ENCODE measurements at places on chromosomes 12 and 14.

DNA sequence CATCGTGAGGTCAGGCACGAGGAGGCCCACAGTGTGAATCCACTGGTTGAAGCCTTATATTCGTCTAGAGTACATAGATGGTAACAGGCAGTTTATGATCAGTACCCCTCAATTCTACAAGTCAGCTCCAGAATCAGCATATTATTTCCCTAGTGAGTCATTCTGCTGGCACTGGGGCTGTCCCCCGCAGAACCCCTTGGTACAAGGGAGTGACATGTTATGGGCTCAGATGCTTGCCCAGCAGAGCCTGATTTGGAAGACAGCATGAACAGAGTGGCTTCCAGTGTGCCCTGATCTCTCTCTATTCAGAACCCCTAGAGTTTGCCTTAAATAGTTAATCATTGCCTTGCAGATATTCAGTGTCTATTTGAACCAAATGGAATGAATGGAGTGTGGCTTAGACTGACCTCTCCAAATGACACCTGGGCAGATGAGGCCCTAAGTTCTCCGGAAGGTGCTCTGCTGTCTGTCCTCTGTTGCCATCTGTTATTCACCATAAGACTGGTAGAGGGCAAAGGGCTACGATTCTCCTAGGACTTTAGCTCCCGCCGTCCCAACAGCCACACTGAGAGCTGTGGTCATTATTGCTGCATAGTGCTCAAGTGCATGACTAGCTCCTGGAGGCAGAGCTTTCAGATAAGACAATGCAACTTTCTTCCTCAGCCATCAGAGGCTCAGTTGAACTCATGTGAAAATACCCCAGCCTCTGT lies 41.1 kb downstream of the CACNA2D4 start:
- DNase-seq, result no peak

- no peak for DNase-seq
These were observed 19.0 kb upstream of the NUAK1 start for GRCh38 chr12:106157802-106158201.

- DNase-seq, result no peak
These were observed 488.0 kb upstream of the RGS6 start for GRCh38 chr14:71444030-71444822.

- no peak for DNase-seq
These were observed 39.1 kb downstream of the FNTB start for GRCh38 chr14:65025818-65026217.

- DNase-seq, result no peak
These were observed 24.6 kb downstream of the DIP2B start for GRCh38 chr12:50529345-50529744.

DNA sequence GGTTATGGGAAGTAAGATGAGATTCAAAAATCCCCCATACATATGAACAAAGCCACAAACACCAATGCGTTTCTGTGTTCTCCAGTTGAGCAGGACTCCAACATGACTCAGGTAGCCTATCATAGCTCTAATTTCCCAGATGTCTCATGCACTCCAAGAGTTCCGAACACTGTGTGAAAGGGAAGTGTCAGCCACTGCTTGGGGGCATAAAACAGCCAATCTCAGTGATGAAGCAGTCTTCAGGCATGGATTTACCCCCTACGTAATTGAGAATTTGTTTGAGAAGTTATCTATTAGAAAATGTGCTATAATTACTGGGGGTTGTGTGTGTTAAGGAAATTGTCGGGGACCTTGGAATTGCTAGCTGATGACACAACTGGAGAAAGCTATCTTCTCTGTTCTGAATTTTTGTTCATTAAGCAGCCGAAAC lies 153.9 kb upstream of the AVPR1A start:
- DNase-seq, result no peak

DNA sequence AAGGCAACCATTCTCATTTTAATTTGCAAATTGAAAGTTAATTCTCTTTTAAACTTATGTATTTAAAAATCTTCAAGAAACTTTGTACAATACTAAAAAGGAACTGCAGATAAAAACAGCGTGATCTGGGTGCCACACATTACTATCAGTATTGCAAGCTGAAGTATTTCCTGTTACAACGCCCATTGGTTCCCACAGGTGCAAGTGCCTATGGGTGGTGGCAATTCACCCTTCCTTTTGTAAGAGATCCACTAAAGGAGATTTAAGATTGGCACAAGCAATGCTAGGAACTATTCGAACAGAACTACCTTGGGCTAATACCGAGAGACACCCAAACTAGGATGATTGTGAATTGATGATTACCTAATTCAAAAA lies 13.2 kb downstream of the TAOK3 start:
- no peak for DNase-seq

DNA sequence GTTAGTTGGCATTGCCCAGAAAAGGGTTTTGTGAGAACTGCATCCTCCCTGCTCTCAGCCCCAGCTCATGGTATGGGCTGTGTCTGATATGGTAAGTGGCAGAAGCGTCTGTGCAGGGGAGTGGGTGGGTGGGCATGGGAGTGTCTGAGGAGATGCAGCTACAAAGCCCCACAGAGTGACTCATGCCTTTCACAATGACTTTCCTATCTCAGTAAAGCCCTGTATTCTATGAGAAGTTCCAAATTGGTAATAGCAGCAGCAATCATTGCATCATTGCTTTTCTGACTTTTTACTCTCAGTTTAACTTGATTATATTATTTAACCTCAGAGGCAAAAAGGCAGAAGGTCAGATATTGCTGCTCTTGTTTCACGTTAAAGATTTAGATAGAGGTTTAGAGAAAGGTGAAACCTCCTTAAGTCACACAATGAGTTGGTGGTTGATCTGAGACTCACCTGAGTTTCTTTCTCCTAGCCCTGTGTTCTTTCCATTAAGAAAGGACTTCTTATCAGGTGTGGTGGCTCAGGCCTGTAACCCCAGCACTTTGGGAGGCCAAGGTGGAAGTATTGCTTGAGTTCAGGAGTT lies 171.7 kb downstream of the SLC5A8 start:
- DNase-seq, result no peak

DNA sequence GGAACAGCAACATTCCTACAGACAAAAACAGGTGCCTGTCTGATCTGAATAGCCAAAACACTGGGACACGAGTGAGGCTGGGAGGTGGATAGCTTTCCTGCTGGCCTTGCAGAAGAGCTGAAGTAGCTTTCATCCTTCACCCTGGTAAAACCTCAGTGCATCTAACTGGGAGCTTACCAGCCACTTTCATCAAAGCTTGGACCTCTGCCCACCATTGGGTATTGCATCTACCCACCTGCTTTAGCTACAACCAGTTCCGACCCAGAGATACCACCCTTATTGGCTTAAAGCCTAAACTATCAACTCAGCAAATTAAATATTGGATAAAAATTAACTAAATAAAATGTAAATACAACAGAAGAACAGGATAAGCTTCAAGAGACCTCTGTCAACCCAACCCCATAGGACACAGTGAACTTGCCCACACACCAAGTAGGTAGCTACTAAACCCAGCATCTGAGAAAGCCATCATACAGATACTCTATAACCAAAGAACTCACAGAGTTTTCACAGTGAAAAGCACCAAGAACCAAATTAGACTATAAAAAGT lies 866.3 kb downstream of the FSCB start:
- DNase-seq, result no peak

- DNase-seq, result no peak
These were observed 926.0 kb downstream of the DIO2 start for GRCh38 chr14:79285263-79285662.

DNA sequence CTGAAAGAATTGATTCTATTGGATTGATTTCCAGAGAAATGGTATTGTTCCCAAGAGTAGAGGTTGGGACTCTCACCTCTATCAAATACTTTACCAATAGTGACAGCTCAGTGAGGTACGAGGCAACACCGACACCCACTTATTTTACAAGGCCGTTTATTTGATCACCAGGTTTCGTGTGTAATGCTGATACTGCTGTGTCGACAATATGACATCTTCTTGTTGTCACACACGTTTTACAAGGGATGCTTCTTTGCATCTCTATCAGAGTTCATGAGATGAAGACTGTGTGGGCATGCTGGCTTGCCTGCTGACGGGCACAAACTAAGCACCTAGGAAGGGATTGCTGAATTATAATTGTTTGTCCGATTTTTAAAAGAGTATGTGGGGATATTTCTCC lies 217.8 kb upstream of the EGLN3 start:
- no peak for DNase-seq

GRCh38 chr14:38496092-38496491 lies 240.2 kb upstream of the CLEC14A start:
- DNase-seq, result no peak

DNA sequence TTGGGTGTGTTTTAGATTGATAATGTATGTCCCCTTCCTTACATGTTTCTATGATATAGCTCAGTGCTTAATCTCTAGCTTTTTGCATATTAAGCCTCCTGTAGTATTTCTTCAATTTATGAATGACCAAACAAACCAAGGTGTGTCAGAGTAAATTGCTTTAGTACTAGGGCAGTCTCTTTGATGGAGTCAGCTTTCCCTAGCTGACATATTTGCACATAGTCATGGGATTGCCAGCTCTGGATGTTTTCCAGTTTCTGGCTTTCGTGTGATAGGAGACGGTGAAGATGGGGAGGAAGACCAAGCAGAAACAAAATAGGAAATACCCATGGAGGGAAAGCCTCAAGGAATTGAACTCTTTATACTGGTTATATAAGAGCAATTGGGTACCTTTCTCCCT lies 148.9 kb downstream of the PLEKHA5 start:
- no peak for DNase-seq

DNA sequence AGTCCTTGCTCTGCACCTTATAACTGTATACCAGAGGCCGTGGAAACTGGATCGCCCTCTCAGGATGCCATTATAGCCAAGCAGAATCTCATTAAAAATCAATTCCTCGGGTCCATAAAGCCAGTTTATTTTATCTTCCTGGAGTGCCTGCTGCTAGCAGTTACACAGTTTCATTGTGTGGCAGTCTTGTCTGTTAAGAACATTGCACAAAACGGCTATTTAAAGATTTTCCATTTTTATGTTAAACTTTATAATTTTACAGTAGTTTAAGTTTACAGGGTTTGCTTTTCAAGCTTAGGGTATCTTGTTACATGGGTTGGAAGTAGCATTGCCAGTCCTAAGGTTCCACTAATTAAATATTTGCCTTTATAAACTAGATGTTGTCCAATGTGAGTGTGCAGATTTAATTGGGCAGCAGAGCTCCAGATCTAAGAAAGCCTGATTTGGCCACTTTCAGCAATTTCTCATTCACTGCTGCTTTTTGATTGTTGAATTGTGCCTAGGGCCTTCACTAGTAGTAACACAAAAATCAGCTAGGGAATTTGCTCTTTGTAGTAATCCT lies 17.0 kb downstream of the TMEM30B start:
- no peak for DNase-seq

- no peak for DNase-seq
These were observed 334.9 kb upstream of the SFSWAP start for GRCh38 chr12:131375972-131376345.

GRCh38 chr14:61705017-61705416 lies 9.7 kb downstream of the HIF1A start:
- no peak for DNase-seq

DNA sequence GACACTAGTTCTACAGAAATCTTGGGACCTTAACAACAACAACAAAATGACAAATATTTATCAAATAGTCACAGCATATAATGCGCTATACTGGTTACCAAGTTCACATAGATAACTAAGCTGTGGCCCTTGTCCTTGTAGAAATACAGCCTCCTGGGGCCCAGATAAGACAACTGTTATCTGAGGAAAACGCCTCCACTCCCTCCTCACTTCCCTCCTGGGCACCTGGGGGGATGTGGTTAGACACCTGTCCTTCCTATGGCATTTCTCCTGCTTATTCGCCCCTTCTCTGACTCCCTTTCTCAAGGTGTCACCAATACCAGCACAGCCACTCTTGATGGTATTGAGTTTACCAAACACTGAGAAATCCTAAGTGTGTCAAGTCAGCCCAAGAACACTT lies 419.4 kb downstream of the RAD51B start:
- no peak for DNase-seq

- no peak for DNase-seq
These were observed 92.3 kb upstream of the DCN start for GRCh38 chr12:91274916-91275315.

DNA sequence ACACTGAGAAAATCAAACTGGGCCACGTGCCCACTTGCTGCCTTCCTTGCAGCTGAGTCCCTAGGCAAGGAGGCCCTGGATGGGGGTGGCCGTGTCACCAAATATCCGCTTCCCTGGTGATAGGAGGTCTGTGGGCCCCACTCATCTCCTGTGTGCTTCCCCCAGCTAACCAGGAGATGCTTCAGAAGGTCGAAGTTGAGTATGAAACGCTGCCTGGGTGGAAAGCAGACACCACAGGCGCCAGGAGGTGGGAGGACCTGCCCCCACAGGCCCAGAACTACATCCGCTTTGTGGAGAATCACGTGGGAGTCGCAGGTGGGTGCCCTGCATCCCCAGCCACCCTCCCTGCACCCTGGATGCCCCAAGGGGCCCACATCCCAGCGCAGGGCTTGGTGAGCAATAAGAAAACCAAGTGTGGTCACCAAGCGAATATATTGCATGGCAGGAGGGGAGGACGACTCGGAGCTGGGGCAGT lies 6.8 kb upstream of the SIVA1 start:
- no peak for DNase-seq

GRCh38 chr12:124497658-124498057 lies 69.8 kb downstream of the NCOR2 start:
- no peak for DNase-seq

GRCh38 chr14:99562856-99563748 lies 40.9 kb downstream of the CCDC85C start:
- no peak for DNase-seq

- DNase-seq, result peak; percentile 3
These were observed 54.9 kb downstream of the TRMT5 start for GRCh38 chr14:60926002-60926401.

DNA sequence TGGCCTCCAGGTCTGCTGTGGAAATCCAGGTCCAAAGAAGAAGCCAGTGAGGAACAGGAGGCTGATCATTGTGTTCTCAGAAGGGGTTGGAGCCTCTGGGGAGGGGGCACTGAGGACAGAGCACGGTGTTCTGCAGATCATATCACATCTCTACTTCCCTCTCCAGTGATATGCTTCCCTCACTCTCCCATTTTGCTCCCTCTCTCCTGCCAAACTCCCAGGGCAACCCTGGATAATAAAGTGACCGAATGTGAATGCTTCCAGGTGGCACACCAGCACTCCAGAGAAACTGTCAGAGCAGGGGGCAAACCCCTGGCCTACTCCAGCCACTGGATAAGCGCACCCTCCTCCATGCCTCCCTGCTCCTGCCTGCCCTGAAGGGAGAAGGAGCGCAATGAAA lies 57.8 kb downstream of the DPF3 start:
- DNase-seq, result no peak
